ENCODE measurements at places on chromosomes 12 and 14. TPM values are rescaled to one million over a fixed set of nuclear protein-coding genes. Genes with fewer than 3 reads are reported as not detected.

Gene SERPINA6
- polyA plus RNA-seq = 17.7 TPM

Gene WNT1
- not detected for polyA plus RNA-seq

Gene NTN4
- 15.5 TPM for polyA plus RNA-seq

DNA sequence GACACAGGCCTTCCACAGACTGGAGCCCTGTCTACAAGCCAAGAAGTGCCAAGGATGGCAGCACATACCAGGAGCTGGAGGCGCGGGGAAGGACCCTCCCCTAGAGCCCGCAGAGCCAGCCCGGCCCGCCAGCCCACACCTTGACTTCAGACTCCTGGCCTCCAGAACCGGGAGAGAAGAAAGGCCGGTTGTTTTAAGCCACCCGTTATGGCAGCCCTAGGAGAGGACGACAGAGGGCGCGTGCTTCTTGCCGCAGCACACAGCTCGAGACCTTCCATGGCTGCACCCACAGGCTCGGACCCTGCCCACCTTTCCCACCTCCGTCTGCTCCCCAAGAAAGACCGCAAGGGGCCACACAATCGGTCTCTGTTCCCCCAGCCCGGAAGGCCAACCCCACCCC lies 53.7 kb downstream of the RNF34 start:
- no peak overlapping the region for H3K4me3 ChIP-seq
- no peaks in the 10 kb centered on the region for H3K4me1 ChIP-seq
- H3K27ac ChIP-seq = no peak overlapping the region

- H3K27ac ChIP-seq = no peak overlapping the region
- DNase-seq = no peak
These were observed 727.1 kb upstream of the TBX3 start for GRCh38 chr12:115411121-115411520.

- no peak overlapping the region for H3K4me3 ChIP-seq
- no peaks in the 10 kb centered on the region for H3K36me3 ChIP-seq
- H3K27ac ChIP-seq = no peak overlapping the region
These were observed 16.4 kb upstream of the NUDT4 start for GRCh38 chr12:93361151-93361919.

GRCh38 chr14:82694820-82695219 lies 1161.2 kb upstream of the SEL1L start:
- no peaks in the 10 kb centered on the region for H3K36me3 ChIP-seq
- no peaks in the 10 kb centered on the region for H3K4me1 ChIP-seq
- H3K27me3 ChIP-seq = no peaks in the 10 kb centered on the region
- DNase-seq = no peak
- H3K4me3 ChIP-seq = no peak overlapping the region

GRCh38 chr14:72591391-72591790 lies 302.5 kb downstream of the DPF3 start:
- no peaks in the 10 kb centered on the region for H3K36me3 ChIP-seq
- no peaks in the 10 kb centered on the region for H3K27me3 ChIP-seq
- H3K4me3 ChIP-seq = no peak overlapping the region
- no peak overlapping the region for H3K27ac ChIP-seq

DNA sequence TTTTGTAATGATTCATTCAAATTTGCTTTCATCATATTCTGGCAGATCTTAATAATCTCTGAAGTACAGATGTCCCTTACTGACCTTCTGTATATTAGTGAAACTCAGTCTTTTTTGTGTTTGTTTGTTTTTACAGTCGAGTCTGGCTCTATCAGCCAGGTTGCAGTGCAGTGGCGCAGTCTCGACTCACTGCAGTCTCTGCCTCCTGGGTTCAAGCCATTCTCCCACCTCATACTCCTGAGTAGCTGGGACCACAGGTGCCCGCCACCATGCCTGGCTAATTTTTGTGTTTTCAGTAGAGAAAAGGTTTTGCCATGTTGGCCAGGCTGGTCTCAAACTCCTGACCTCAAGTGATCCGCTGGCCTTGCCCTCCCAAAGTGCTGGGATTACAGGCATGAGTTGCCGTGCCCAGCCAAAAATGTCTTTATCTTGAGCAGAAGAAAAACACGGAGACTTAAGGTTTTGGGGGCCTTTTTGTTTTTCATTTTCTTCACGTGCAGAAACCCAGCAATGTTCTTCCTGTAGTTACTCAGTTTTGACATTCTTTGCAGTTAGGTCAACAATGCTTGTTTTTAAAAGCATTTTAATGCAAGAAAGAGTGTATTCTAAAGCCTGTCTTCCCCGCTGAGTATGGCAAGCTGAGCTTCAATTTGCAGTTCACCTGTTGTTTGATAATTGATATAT lies 79.5 kb downstream of the FAR2 start:
- no peaks in the 10 kb centered on the region for H3K4me1 ChIP-seq
- H3K27me3 ChIP-seq = no peaks in the 10 kb centered on the region
- H3K36me3 ChIP-seq = no peaks in the 10 kb centered on the region
- DNase-seq = no peak
- H3K27ac ChIP-seq = no peak overlapping the region
